Islet precursor cell (in vitro differentiated cells): ENCODE measurements at places on chromosomes 7 and 10.

- DNase-seq, result no peak
These were observed 102.3 kb downstream of the KLF6 start for GRCh38 chr10:3682745-3683144.

- no peak for DNase-seq
These were observed 248.0 kb upstream of the NPY start for GRCh38 chr7:24036033-24036412.

DNA sequence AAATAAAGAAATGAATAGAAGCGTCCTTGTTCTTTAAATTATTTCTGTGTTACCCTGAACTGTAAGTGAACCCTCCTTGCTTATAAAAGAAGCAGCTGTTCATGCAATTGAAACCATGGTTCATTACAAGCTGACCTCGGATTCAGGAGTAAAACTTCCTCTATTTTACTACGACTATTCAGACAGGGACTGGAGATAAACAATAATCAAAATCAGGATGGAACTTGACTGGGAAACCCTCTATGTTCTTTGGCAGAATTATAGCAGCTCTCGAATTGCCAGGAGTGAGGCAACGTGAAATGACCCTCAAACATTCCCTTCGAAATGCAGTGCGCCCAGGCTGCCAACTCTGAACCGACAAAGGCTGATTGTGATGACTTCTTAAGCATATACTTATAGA lies 172.1 kb downstream of the CYP26A1 start:
- peak; percentile 18 for DNase-seq

DNA sequence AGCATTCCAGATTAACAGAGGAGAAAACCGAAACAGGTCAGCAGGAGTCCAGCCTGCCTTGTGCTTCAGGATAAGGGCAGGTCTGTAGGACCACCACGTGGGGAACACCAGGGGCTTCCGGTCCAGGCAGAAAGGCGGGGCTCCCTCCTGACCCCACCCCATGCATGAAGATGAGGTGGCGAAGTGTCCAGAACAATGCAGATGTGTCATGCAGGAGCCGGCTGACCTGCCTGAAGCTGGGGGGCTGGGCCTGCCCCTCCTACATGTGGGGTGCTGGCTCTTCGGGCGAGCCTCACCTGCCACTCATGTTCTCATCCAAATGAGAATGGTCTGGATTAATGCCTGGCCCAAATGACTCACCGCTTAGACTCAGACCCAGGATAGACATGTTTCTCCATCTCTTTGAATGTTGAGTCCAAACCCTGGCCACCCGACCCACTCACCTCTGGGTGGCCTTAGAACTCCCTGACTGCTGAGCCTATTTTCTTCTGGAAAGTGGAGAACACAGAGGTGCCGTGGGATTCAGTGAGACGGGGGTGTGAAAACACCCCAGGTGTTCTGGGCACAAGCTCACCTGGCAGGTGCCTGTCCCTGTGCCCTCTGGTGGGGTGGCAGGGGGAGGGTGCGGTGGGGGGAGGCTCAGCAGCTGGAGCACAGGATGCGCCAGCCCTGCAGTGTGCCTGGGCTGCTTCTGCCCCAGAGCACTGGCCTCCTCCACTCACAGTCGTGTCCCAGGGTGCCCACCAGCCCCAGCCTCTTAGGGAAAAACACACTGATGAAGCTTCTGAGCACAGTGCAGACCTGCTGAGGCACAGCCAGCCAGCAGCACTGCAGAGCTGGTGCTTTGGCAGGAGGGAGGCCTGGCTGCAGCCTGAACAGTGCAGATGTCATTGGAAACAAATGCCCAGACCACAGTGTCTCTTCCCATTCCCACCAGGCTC lies 55.2 kb upstream of the GDF10 start:
- DNase-seq, result peak; percentile 35

GRCh38 chr7:93838966-93839365 lies 51.6 kb downstream of the TFPI2 start:
- no peak for DNase-seq

- DNase-seq, result no peak
These were observed 83.2 kb downstream of the PDE1C start for GRCh38 chr7:31986878-31987518.

GRCh38 chr7:77331938-77332695 lies 84.0 kb downstream of the GSAP start:
- DNase-seq, result peak; percentile 85

DNA sequence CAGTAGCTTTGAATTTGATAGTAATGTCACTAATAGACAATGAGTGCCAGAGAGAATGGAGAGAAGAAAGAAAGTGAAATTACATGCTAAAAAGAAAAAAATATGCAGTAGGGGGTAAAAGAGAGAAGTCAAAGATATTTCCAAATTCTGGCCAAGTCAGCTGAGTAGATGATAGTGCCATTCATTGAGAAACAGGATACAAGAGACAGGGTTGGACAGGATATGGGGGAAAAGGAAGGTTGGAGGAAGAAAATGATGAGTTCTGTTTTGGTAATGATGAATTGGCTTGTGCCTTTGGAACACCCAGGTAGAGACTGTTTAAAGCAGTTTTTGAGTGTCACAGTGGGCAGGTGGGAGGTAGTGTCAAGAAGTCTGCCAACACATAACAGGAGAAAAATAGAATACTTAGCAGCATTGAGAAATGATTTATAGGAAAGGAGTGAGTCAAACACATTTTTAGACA lies 78.3 kb downstream of the LRRC17 start:
- DNase-seq, result no peak

DNA sequence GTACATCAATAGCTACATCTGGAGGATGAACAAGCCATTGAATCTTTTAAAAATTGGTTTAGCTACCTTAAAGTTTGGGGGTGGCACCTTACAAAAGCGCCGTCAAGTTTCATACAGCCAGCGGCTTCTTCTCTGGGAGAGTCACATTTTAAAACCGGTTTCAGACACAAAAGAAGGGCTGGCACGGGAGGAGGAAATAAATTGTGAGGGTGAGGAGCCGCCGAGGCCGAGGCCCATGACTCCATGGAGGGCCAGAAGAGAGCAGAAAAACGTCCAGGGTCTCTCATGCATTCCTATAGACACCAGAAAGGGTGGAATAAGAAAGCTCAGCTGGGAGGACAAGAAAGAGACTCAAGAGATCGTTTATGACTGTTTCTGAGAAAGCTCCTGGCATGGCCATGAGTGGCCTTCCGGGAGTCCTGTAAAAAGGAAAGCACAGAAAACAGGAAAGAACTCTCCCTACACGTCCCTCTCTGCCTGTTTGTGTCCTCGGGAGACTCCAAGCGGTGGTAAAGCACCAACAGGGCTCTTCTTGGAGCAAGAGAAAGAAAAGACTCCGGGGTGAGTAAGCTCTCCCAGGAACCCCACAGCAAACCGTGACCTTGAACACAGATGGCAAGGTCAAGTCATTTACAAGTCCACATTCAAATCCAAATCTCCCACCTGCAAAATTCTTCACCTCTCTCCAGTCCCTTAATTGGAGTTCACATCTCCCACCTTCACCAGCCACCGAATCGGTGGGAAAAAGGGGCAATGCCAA lies 1.8 kb downstream of the FRAT2 start:
- DNase-seq, result peak; percentile 78

DNA sequence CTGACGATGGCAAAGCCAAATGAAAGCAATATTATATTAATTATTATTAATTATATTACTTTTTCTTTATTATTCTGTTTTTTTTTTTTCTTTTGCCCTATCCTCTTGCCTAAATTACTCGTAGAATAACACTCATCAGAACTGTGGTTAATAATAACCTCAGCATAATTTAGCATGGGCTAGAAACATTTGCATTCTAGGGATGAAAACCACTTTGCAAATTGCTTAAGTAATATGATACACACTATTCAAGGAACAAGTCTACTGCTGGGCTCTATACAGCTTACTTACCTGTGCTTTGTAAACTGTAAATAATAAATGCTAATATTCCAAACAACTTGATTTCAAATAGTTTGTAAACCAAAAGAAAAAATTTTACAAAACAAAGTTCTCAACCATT lies 375.8 kb downstream of the HGF start:
- DNase-seq, result no peak

GRCh38 chr10:27240212-27241009 lies at the start of gene ACBD5:
ACBD5 (minus strand) TSS chr10:27240797; CDS start chr10:27240688, 109 bp downstream.
- peak; percentile 96 for DNase-seq

- DNase-seq, result no peak
These were observed 140.5 kb downstream of the TWIST1 start for GRCh38 chr7:18976715-18977471.

DNA sequence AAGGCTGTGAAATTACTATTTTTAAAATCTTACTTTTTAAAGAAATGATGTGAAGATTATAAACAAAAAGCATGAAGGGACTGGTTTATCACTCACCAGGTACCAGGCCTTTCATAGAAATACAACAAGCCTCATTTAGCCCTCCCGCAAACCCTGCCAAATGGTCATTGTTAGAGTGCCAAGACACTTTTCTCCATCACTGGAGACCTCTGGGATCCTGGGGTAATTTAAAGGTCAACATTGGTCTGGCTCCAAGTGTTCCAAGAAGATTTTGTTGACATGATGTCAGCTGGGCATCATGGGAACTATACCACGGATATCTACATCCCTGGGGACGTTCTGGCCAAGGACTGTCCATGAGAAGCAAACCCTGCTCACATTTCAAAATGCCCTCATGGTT lies 138.0 kb upstream of the FRMD4A start:
- DNase-seq, result no peak

DNA sequence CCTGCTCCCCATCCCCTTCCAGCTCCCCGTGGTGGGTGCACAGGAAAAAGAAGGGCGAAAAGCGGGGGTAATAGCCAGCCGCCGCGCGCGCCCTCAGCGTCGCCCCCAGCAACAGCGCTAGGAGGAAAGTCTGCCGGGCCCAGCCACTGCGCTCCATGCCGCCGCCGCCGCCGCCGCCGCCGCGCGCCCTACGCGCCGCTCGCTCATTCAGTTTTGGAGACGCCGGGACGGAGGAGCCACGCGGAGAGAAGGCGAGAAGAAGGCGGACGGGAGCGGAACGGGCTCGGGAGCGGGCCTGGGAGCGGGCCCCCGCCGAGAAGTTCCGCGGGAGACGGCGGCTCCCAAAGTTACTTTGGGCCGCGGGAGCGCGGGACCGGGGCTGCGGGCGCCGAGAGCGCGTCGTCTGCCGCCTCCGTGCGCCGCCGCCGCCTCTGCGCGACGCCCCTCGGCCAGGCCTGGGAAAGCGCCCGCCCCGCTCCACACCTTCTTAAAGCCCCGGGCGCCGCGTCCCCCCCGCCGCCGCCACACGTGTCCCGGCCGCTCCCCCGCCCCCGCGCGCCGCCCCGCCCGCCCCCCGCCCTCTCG lies at the start of gene RELN:
TSS of gene RELN (minus strand) at position 459 of the 585 bp plus-strand sequence. CDS start at position 157, 302 bp downstream.
- DNase-seq, result peak; percentile 66

GRCh38 chr10:132655735-132656134 lies 118.1 kb downstream of the INPP5A start:
- DNase-seq, result no peak

DNA sequence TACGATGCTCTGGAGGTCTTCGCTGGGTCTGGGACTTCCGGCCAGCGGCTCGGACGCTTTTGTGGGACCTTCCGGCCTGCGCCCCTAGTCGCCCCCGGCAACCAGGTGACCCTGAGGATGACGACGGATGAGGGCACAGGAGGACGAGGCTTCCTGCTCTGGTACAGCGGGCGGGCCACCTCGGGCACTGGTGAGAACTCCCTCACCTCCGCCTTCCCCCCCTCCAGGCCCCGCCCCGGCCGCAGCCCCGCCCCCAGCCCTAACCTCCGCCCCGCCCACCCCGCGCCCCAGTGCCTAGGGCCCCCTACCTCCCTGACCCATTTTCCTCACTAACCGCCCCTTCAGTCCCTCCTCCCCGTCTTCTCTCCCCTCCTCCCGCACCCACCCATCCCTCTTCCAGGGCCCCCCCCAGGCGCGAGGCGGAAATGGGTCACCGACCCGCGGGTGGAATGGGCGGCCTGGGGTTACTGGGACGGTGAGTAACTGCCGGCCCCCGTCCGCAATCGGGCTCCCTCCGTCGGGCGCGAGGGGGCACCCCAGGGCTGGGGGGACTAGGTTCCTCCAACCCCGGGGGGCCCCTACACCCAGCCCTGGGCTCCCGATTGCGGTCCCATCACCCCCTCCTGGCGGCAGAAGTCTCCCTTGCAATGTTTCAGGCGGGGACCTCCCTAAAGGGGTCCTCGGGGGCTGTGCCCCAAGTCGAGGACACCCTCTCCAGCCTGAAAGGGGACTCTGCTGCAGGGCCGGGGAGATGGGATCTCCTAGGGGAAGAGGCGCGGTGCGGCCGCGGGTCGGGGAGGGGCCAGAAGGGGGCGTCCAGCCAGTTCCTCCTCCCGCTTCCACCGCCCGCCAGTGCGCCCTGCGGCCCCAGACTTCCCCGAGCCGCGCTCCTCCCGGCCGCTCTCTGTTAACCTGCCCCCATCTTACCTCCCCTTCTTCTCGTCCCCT lies 2.1 kb downstream of the PCOLCE start:
- DNase-seq, result peak; percentile 87
